NCI-H1105 (cell line): ENCODE measurements at places on chromosomes 2 and 18.

DNA sequence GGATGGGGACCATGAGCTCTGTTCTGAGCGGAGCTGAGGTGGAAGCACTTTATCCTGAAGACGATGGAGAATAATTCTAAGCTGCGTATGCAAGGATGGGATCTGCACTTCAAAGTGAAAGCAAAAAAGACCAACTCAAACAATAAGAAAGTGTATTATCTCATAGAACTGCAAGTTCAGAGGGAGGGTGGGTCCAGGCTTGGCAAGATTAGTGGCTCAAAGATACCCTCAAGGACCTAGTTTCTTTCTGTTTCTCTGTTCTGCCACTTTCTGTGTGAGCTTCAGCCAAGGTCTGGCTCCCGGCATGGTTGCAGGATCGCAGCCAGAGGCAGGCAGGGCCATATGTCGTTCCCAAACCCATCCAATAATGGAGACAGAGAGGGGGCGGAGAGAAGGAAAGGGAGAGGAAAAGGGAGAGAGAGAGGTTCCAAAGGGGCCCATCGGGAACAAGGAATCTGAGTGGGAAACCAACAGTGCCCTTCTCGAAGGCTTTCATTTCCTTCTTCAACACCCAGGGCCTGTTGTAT is 169.2 kb upstream of the NCK2 start:
- no peak for DNase-seq

DNA sequence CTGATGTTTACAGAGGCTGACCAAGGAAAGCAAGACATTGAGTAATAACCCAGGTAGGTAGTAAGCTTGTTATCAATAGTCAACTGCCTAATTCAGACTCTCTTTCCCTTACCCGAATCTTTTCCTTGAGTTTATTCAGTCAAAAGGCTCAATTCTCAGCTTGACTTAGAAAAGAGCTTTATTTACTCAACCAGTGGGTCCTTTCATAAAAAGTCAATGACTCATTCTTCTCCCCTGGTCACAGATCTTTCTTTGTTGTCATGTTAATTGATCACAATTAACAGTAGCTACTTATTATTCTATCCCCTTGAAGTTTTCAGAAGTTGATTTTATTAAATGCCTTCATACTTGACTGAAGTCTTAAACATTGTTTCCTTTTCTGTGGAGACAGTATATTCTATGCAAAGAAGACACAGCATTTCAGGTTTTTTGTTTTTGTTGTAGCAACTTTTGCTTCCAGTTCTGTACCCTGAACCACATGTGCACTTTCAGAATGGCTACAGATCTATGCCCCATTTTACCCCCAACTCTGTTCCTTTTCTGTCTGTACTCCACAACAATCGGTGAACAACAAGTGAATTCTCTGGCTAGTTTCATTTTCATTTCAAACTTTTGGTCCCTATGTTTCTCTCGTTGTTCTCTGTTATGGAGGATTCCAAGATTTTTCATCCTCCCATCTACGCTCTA is 428.3 kb downstream of the NCKAP5 start:
- DNase-seq, result no peak

DNA sequence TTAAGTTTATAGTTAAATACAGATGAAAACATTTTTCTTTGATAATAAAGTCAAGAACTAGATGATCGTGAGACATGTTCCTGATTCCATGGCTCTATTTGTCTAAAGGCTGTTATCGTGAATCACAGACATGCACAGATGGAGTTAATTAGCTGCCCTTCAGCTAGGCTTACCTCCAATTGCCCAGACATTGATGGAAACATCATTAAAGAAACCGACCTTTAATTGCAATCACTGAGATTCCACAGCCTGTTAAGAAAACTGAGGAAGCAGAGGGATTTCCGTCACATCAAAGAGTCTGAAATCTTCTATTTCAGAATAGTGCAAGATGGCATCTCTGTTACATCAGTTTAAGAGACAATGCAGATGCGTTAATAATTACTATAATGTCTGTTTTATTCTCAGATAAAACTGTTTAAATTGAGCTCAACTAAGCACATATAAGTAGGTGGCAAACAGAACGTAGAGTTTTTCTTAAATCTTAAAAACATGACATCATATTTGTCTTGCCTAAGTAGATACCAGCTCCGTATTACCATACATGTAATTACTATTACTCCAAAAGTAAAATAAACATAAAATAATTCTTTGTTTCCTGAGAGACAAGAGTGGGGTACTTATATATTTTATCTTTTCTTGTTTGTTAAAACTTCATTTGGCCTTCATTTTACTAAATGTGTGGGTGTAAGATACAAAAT is 23.9 kb upstream of the CRACDL start:
- no peak for DNase-seq

GRCh38 chr2:217434180-217434975 is 568.4 kb downstream of the TNS1 start:
- DNase-seq, result peak; percentile 86

- no peak for DNase-seq
Measured at GRCh38 chr18:6730416-6731221, 1.1 kb downstream of the ARHGAP28 start.

DNA sequence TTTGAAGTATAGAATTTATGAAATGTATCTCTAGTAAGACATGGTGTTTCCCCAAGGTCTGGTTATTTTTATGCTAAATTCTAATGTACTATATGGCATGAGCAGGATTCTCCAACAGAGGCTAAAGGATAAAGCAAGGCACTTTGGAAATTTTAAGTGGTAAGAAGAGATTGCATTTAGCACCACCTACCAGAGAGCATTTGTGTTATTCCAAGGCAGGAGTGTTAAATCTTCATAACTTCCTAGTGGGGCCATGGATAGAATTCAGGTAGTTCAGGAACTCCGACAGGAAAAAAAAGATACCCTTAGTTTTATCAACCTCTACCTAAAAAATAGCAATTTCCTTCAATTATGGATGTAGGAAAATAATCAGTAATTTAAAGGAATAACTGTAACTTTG is 497.4 kb upstream of the CRIM1 start:
- DNase-seq, result no peak

DNA sequence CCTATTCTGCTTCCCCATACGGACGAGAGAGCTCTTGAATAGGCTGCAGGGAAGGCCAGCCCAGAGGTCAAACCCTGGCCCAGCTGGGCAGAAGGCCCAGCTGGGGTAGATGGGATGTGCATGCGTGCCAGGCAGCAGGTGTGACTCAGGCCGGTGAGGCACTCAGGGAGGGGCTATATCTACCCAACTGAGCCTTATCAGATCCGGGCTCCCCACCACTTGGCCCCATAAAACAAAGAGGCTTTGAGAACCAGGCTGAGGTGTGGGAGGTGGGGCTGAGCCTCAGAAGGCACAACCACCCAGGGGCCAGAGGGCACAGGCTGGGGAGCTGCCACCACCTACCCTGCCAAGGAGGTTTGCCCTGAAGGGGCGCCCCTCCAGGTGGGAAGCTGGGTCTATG is 8.0 kb upstream of the CFAP65 start:
- DNase-seq, result no peak

GRCh38 chr18:59646963-59647307 is 50.3 kb downstream of the CCBE1 start:
- DNase-seq, result no peak

GRCh38 chr2:42840760-42841159 is 48.4 kb upstream of the HAAO start:
- no peak for DNase-seq

- no peak for DNase-seq
Measured at GRCh38 chr2:2524348-2524941, 193.4 kb upstream of the MYT1L start.

DNA sequence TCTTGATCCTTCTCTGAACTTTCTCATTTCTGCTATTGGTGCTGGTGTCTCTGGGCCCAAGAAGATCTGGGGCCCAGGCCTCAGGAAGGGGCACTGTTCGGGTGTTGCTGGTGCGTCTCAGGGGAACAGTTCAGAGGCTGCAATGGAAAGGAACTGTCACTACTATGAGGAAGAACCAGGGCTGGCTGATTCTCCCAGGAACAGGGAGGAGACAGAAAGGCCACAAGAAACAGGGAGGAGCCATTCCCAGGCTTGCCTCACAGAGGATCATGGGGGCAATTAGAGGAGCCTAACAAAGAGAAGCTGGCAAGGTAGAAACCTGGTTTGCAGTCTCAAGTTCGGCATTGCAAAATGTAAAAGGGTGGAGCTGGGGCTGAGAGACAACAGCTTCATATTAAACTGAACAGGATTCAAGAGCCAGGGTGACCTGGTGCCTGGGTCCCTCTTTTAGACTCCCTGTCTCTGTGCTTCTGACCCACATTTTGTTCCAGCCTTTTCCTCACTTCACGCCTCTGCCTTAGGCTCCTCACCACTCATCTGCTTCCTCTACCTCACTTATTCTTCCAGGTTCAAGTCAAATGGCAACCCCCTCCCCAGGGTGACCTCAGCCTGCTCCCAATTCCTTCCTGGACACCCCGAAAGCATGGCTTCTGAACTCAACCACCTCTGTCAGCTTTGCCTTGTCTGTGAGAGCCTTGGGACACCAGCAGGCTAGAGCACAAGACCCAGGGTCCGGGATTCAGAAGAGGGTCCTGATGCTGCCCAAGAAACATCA is 58.4 kb downstream of the GYPC start:
- DNase-seq, result no peak

DNA sequence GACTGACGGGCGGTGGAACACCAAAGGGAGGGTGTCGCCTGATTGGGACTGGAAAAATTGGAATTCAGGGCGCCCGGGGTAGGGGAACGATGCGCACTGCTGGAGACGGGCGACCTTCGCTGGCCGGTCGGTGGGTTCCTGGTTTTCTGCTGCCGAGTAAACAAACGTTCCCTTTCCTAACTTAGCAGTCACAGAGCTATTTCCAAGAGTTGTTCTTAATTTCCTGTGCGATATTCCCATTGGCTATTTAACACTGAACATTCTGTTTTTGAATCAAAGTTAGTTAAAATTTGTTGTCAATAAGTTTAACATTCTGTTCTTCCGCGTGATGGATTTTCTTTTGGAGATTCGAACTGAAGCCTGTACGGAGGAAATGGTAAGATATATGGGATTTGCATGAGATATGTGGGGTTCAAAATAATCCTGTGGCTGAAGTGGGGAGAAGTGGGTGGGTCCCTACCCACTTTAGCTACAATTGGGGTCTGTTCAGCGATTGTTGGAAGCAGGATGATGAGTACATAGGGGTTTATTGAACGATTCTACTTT is 862 bp downstream of the C18orf54 start:
- no peak for DNase-seq

DNA sequence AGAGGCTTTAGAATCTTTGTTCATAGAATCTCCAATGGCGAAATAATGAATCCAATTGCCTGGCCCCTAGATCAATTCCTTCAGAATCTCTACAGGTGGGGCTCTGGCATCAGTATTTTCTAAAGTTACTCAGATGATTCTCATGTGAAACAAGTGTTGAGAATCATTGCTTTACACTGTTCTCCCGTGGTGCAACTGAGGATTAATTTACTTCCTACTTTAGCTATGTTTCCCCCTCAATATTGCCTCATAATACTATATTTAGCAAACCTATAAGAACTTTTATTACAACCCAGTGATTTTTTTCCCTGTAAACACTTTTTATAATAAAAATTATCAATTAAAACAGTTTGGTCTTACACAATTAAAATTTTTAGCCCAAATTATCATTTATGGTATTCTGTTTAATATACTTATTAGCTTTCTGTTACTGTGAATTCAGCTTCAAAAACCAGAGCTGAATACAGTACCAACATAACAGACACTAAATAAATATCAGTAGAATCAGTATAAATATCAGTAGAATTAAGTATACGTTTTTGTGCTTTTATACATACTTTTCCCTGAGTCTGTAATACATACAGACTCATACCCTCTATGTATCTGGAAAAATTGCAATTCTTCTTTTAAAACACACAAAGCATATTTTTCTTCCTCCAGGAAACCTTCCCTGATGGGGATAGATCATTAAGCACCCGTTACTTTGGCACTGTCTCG is 20.8 kb downstream of the SLC38A11 start:
- DNase-seq, result no peak

DNA sequence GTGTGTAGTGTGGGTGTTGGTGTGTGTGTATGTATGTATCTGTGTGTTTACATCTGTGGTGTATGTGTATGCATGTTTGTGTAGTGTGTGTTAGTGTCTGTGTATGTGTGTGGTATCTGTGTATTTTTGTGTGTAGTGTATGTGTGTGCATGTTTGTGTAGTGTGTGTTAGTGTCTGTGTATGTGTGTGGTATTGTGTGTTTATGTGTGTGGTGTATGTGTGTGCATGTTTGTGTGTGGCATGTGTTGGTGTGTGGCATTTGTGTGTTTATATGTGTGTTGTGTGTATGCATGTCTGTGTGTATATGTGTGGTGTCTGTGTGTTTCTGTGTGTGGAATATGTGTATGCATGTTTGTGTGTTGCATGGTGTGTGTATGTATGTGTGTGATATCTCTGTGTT is 96.4 kb downstream of the CMPK2 start:
- no peak for DNase-seq

- DNase-seq, result no peak
Measured at GRCh38 chr18:44916429-44917207, 235.9 kb downstream of the SETBP1 start.

- no peak for DNase-seq
Measured at GRCh38 chr2:85718009-85718391, 23.8 kb downstream of the GNLY start.

DNA sequence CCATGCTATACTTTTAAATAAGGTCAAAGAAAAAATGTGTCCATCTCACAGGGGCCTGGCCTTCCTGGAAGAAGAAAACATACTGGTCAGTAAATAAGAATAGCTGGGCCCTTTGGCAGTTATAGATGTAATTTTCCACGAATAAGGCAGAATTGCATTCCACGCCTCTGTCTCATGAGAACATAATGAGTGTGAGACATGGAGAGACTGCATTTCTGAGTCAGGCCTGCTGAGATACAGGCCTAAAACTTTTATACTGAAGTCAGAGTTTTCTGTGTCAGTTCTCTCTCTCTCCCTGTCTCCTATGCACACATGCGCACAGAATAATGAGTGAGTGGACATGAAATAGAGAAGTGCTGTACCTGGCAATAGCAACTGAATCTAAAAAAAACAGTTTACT is 20.4 kb upstream of the IL1R1 start:
- no peak for DNase-seq

- no peak for DNase-seq
Measured at GRCh38 chr2:215914777-215915165, 98.6 kb downstream of the MREG start.

- no peak for DNase-seq
Measured at GRCh38 chr2:56244911-56245530, 61.2 kb downstream of the CCDC85A start.

DNA sequence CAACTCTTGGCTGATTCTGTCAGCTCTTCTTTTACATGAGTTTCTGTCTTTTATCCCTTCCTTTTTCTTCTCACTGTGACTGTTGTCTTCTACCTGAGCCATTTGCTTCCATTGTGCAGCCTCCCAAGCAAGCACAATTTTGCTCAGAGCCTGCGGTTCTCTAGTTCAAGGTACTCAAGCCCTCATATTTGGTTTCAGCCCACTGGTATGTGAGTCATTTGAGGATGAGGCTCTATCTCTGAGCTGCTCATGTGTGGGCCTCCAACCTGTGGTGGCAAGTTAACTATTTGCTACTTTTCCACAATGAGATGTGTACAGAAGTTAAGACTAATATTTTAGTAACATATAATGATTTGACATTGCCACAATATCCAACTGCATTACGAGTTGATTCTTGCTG is 183.0 kb downstream of the PHLPP1 start:
- no peak for DNase-seq
